Urinary bladder (tissue), 4 donors: ENCODE measurements at places on chromosomes 12 and 14. TPM values are rescaled to one million over a fixed set of nuclear protein-coding genes. Genes with fewer than 3 reads are reported as not detected.

Gene PAH
- total RNA-seq, result 2.3 TPM

GRCh38 chr12:92784797-92785562, 82.2 kb downstream of the PLEKHG7 start:
- DNase-seq, result peak; percentile 36

DNA sequence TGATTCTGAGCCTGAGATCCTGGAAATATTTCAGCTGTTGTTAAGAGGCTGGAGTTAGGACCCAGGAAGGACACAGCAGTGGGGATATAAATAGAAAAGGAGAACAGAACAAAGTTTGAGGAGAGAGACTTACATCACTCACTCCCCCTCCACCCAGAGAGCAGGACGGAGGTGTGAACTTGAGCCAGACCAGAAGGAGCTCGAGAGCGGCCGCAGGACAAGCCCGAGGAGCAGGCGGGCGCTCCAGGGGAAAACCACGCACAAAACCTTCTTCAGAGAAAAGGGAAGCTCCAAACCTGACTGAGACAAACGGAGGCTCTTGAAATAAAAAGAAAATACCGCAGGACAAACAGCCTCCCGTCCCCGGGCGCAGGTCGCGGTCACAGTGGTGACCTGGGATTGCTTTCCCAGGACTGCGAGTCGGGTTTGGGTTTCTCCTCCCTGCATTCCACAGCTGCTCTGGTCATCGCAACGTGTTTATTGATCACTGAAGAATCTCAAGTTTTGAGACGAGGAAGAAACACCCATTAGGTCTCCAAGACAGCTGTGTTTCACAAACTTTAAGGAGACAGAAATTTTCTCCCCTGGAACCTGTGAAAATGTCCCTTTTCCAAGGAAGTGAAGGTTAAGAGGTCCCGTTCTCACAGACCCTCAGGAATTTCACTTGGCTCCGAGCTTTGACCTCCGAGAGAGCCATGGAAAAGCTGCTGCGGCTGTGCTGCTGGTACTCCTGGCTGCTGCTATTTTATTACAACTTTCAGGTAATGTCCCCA, at the start of gene ADGRD1:
TSS of gene ADGRD1 (plus strand) at position 137 of the 773 bp plus-strand sequence. CDS start at position 696, 559 bp downstream.
- DNase-seq, result no peak

DNA sequence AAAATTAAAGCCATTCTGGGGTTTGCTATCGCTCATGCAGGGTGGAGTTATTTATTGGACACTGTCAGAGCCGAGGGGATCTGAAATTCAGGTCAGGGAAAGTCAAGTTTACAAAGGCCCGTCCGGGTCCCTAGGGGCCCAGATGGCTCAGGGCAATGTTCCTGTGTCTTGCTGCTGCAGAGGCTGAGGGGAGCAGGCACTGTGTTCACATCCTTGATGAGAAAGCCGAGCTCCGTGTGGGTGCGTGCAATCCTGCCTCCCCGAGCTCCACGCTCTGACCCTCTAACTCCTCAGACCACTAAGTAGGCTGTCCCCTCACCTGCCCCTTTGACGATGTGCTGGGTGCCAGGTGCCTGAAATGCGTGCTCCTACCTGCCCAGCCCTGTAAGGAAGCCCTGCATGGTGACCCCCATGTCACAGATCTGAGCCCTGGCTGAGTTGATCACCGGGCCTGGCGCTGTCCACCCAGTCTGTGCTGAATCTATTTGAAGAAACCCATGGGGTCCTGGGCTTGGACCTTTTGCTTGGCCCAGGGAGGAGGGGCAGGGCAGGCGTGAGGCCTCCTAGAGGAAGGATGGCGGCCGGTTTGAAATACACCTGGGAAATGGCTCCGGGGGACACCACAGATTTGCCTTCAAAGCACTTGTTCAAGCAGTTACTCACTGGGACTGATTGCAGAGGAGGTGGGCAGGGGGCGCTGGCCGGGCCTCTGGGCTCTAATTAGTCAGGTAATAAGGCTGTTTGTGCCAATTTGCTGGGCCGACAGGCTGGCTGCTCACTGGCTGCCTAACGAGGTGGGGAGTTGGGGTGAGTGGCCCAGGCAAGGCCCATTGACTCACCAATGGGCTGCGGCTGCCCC, 204.3 kb downstream of the KIF26A start:
- no peak for DNase-seq

DNA sequence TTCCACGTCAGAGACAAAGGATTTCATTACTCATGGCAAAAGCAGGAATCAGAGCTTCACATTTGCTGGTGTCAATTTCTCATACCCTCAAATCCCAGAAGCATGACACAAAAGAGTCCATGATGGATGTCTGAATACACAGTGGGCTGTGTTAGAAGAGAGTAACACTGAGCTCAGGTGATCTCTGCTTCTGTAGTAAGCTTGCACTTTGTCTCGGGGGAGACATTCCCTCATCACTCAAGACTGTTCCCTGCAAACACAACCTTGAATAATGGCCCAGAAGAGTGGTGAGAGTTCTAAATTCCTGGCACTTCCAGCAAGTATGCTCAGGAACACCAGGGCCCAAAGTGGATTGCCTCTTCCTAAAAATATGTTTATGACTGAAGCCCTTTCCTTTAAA, 1787.2 kb upstream of the SEL1L start:
- no peak for DNase-seq
